ENCODE measurements at places on chromosomes 1 and 21. TPM values are rescaled to one million over a fixed set of nuclear protein-coding genes. Genes with fewer than 3 reads are reported as not detected.

The IL10 gene
- 0.20 TPM for total RNA-seq

DNA sequence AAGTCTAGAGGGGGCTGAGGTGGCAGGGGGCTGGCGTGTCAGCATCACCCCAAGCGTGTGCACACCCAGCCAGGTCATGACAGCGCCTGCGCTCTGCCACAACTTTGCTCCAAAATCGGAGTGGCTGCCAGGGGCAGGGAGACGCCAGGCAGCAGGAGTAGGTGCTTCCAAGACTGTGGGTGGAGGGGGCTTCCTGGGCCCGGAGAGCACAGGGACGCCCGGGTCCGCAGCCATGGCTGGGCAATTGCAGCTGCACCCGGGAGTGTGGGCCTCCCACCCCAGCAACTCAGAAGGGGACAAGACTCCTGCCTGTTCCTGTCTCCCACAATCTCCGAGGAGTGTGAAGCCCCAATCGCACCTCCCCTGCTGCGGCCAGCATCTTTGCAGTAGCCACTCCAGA, 53.1 kb upstream of the CYYR1 start:
- no peak for DNase-seq

DNA sequence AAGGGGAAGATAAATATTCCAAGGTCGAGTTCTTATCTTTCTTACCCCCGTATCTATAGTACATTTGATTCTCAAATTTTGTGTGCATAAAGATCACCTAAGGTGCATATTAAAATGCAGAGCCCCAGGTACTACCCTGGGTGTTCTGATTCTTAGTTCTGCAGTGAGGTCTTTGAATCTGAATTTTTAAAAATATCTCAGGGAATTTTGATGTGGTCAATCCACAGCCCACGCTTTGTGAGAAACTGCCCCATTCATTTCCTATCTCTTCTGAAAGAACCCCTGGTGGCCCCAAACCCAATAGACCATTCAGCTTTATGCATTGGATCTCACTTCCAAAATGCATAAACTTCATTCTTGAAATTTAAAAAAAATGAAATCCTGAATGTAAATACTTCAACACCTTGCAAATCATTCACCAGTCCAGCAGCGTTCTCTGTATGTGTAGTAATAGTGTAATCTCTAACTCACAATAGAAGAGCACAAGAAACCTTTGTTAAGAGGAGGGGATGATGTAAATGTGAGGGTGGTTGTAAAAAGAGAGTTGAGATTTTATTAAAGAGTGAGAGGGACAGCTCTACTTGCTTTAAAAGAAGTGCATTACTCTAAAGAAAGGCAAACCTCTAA, 108.8 kb upstream of the ZP4 start:
- no peak for DNase-seq

DNA sequence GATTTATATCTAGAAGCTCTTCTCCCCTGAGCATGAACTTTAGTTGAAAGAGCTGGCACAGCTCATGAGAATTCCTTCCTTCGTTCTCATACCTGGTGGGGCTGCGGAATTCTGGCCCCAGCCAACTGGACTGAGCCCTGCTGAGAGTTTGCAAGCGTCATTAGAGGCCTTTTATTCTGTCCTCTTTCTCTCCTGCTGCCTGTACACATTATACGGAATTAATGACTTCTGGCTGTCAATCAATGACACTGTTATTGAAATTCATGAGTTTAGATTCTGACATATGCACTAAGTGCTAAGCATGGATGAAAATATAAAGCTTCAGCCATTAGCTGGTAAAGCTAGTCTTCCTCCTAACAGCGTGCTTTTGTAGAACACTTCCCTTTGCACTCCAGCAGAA, 27.5 kb downstream of the KAZN start:
- no peak for DNase-seq

- DNase-seq = no peak
Observed at GRCh38 chr21:21183092-21183491, 184.9 kb downstream of the NCAM2 start.

- DNase-seq = no peak
Observed at GRCh38 chr1:41171266-41171874, 70.7 kb downstream of the SCMH1 start.

The RHD gene
- total RNA-seq = 0.20 TPM

DNA sequence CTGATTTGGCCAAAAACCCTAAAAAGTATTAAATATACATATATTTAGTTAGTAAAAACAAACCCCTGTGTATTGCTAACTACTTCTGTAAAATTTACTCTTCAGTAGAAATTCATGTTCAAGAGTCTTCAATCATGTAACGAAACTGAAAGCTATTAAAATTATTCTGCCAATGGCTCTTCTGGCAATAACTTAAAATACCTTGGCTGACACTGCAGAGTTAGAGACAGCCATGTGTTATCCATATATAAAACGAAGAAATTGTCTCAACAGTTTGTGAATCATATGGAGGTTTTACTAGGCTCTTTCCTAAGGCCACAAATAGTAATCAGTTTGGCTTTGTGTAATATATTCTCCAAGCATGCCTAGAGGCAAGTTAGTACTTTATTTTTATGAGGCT, 357.2 kb downstream of the COL11A1 start:
- DNase-seq = no peak

The HDAC1 gene
- 86.2 TPM for total RNA-seq

- no peak for DNase-seq
Observed at GRCh38 chr1:221171768-221172167, 292.5 kb downstream of the HLX start.

DNA sequence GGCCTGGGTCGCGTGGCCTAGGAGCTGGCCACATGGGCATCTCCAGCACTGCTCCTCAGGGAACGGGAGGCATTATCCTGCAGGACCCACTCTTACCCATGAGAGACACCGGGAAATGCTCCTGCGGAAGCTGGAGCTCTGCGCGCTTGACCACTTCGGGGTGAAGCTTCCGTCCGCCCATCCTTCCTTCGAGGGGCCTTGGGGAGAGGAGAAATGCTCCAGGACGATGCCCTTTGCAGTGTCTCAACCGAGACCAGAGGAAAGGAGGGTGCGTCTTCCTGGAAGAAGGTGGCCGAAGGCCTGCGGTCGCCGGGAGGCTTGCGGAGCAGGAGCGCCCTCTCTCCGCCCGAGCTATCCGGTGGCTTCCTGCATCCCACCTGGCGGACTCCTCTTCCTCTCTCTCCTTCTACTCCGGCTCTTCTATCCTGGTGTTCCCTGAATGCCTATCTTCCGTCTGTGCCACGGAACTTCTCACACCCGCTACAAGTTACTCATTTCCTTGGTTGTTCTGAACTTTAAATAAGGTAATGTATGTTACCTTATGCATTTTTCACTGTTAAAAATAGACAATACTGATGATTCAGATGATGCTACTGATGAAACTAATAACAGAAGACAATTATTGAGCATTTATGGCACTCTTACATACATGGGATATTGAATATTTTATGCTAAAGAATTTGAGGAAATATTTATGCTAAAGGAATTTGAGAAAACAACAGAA, 91.4 kb downstream of the PRKAB2 start:
- DNase-seq = no peak

DNA sequence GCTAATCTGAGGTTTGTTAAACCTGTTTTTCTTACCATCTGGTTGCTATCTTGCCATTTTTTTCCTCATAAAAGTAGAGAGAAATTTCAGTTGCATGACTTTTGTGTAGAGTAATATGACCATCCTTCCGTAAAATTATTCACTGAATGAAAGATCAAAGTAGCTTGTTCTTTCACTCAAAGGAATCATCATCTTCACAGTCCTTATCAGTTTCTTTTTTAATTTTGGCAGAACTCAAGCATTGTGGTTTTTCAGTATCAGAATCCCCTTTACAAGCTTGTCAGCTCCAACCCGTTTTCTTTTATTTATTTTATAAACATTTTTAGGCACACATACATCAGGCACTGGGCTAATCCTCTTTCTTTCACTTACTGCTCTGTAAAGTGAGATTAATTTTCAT, 91.7 kb downstream of the UBE2U start:
- DNase-seq = no peak

- DNase-seq = no peak
Observed at GRCh38 chr1:109598655-109599054, 20.8 kb downstream of the GNAT2 start.

DNA sequence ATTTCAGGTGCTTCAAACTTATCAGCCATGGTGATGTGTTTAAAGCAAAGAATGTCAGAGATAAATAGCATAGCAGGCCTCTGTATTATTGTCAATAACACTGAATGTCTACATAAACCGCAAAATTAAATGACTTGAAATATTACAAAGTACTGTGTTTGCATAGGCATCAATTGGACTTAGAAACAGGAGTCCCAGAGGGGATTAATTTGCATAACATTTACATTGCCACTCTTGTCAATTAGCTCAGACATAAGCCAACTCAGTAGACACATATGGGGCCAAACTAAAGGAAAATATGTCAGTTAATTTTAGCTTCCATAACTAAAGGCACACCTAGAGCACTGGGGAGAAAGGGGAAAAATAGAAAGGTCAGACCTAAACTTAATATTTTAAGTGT, 814.5 kb upstream of the NEGR1 start:
- no peak for DNase-seq

The CHAF1B gene
- total RNA-seq = 5.7 TPM

The TNFSF18 gene
- not detected for total RNA-seq

The KCNT2 gene
- not detected for total RNA-seq

DNA sequence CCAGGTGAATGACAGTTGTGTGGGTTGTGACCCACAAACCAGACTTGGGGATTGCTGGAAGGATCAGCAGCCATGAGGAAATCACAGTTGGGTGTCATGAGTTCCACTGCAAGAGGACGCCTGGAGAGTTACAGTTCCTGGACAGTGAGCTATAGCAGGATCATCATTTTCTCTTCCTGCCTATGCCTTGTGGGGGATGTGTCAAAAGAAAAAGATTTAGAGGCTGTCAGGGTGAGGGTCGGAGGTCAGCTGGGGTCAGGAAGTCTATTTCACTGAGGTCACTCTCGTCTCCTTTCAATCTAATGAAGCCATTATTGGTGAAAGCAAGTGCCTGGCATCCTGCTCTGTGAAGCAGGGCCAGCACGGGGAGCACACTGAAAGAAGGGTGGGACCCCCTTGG, 7.0 kb upstream of the LIN28A start:
- DNase-seq = no peak

- DNase-seq = no peak
Observed at GRCh38 chr21:26782331-26782730, 62.9 kb downstream of the ADAMTS1 start.

DNA sequence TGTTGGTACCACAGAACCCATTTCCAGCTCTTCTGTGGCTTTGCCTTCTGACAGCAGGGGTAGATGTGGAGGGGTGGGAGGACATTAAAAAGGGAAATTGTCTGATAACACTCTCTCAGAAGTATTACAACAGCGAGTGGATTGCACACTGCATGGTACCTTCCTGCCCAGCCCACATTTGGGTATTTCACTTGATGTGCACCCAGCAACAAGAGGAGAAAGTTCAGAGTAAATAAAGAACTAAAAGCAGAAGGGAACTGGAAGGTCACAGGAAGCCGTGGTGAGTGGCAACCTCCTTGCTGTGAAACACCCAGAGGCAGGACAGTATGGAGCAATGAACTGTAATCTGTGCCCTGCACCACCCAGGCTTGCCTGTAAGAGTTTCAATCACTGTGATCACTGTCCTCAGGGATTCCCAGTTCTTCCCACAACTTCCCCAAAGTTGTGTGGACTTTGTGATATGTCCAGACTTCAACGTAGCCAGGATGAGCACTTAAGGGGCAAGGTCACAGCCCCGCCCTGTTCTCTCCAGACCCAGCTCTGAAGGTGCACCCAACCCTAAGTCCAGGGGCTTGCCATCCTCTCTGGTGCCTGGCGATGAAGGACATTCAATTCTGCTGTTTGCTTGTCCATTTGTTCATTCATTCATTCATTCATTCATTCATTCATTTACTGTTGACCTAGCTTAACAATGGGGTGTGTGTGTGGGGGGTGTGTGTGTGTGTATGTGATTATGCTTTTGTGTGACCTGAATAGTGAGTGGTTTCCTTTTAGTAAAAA, 18.7 kb upstream of the F5 start:
- DNase-seq = no peak

All from T-helper 17 cell (primary cell).